Activated T-helper 1 cell treated with Interleukin-2 at 50 U/mL for 16 hours (primary cell): ENCODE measurements at places on chromosomes 16 and 17.
A peak's percentile ranks its signal among the peaks of the same experiment; 100 is the strongest.

GRCh38 chr16:718389-718788 lies 2.6 kb upstream of the ANTKMT start:
- no peak for DNase-seq

GRCh38 chr16:87693827-87694226 lies 72.0 kb downstream of the KLHDC4 start:
- DNase-seq: no peak

DNA sequence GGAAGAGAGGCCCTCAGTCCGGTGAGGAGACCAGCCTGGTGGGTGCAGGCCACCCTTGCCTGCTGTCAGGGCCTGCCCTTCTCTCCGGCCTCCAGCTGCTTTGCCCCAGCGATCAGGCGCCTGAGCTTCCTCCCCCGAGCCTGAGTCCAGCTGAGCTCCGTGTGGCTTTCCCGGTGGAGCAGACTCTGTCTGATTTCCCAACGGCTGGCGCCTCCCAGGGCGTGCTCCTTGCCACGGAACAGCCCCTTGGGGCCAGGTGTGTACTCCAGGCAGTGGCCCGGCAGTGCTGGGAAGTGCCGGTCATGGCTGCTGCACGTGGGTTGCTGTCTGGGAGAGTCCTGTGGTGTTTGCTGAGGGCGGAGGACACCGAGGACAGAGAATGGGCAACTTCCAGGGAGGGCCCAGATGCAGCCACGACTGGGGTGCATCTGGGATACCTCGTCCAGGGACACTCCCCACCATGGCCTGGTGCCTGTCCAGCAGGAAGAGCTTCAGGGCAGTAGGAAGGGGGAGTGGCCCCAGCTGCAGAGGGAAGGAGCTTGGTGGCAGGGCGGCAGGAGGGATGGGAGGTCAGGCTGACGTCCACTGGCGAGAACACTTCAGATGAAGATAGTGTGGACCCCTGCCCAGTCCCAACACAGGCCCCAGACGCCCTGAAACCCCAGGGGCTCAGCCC lies 22.5 kb downstream of the METRNL start:
- DNase-seq: no peak

DNA sequence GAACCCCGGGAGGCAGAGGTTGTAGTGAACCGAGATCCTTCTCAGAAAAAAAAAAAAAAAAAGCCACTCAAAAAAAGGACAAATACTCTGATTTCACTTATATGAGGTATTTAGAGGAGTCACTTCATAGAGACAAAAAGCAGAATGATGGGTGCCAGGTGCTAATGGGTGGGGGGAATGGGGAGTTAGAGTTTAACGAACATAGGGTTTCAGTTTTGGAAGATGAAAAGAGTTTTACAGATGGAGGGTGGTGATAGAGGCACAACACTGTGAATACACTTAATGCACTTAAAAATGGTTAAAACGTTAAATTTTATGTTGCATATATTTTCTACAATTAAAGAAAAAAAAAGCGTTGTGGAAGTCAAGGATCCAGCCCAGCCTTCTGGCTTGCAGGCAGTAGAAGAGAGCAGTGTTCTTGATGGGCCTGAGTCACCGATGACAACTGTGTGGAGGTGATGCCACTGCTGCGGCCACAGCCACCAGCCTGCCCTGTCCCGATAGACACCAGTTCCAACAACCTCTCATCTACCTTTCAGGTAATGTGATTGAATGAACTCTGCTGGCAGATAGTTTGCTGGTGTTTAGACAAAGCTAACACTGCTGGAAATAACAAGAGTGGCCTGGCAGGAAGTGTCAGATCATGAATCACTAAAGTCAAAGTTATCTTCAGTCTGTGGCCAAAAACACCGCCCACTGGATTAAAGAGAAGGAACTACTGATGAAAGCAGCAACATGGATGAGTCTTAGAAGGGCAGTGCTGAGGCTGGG lies 49.9 kb upstream of the COX10 start:
- no peak for DNase-seq

DNA sequence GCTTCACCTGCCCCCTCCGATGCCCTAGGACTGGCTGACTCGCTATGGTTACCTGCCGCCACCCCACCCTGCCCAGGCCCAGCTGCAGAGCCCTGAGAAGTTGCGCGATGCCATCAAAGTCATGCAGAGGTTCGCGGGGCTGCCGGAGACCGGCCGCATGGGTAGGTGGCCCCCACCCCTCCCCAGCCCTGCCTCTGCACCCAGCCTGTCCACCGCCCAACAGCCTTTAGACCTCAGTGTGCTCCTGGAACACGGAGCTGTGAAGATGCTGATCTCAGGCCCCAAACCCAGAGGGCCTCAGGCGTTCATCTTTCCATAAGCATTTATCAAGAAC lies 993 bp downstream of the MMP25 start:
- DNase-seq: no peak

DNA sequence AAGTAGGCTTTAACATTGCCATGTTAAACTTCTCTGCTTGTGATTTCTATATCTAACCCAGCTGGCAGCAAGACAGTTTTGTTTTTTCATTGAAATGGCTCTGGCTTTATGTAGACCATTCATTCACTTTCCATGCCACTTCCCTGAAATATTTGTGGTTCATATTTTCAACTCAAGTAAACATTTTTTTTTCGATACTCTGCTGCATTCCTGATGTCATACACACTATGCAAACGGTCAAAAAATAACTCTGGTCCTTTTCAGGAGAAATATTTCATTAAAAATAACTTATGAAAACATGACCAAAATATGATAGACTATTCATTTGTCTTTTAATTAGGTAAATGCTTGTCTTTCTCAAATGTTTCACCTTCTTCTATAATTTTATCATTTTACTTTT lies 116.3 kb downstream of the USP22 start:
- no peak for DNase-seq

DNA sequence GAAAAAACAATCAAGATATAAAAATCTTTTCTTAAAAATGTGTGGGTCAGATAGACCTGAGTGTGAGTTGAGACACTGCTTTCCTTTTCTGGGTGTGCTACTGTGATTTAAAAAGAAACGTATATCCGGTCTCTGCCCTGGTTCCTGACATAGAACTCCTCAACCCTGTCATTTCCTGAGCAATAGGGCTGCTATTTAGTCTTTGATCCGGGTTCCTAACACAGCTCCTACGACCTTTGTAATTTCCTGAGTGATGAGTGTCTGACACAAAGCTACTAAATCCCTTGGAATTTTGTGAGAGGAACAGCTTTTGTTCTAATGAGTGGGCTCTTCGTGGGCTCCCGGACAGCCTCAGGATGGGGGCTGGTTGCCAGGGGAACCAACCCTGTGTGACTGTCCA lies 93.9 kb upstream of the FA2H start:
- DNase-seq: no peak

GRCh38 chr17:11917415-11917814 lies 79.9 kb downstream of the ZNF18 start:
- no peak for DNase-seq

GRCh38 chr17:73646409-73647300 lies 2.4 kb upstream of the SDK2 start:
- no peak for DNase-seq

DNA sequence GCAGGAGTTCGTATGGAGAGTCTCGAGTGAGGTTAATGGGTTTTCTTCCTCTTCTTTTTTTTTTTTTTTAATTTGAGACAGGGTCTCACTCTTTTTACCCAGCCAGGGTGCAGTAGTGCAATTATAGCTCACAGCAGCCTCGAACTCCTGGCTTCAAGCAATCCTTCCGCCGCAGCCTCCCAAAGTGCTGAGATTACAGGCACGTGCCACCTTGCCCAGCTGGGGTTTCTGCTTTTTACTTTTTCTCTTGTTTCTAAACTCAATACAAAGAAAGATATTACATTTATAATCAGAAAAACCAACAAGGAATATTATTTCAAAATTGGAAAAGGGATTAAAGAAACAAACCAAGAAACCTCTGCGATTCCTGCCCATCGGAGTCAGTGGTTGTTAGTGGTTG lies 175.9 kb downstream of the SEC14L1 start:
- no peak for DNase-seq

DNA sequence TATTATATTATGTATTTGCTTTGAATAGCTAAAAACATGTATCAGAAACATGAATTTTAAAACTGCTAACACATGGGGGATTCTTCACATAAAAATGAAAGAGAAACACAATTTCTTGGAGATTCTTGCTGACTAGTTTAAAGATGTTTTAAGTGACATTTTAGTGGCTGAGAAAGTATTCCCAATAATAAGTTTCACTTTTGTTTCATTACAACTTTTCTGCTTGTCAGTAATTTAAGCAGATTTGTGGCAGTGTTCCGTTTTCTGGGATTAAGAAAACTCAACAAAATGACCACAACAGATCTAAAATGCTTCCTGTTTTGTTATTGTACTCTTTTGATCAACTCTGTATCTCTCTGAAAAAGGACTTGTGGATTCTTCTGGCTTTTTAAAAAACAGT lies 75.9 kb downstream of the NLK start:
- DNase-seq: no peak

DNA sequence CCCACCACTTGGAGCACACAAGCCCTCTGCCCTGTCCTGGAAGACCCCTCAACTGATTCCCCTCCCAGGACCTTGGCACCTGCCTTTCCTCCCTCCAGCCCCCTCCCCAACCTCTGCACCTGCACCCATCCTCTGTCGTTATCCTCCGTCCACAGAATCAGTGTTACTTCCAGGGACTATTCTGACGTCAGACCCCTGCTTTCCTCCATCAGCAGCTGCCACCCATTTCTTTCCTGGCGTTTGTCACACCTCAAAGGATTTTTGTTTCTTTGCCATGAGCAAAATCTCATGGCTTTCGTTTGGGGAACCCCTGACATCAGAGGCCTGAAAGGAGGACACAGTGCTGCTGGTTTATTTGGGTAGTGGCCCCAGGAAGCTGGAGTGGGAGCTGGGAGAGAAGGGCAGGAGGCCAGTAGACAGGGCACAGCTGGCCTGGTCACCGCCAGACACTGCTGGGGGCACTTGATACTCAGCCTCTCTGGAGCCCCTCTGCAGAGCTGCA lies 68.4 kb downstream of the SOCS1 start:
- DNase-seq: no peak

- no peak for DNase-seq
Observed at GRCh38 chr16:89312598-89313299, 95.2 kb downstream of the ZNF778 start.

- no peak for DNase-seq
Observed at GRCh38 chr17:63984236-63984635, 11.5 kb upstream of the SCN4A start.

- DNase-seq: peak; percentile 84
Observed at GRCh38 chr16:84186685-84187437, at the start of gene TAF1C. TSS of gene TAF1C (minus strand) at chr16:84187057. CDS start at chr16:84184988, 2,069 bp downstream.
